BE2C (cell line): ENCODE measurements at places on chromosomes 5 and 9.

DNA sequence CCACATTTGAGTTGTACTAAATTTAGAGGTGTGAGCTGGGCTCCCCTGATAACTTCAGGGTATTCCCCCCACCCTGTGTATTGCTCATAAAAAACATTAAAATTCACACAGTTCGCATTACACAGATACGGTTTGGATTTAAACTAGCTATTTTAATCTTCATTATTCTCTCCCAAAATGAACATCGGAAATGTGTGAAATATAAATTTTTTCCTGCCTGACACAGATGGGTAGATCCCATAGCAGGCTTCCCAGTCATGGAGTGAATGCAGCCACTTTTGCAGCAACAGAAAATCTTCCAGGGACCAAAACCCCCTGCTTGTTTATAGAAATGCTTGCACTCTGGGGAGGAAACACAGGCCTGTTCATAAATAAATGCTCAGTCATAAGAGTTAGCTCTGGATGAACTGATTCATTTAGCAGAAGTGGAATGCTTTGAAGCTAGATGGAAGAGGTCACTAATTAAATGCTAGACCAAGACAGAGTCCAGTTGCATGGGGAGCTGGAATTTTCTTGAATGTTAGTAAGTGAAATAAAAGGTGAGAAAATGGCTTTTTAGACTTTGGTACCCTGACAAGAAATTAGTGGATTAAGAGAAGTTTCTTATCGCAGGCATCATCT, 115.6 kb downstream of the PDE8B start:
- DNase-seq: no peak

- no peak for DNase-seq
Observed at GRCh38 chr5:88746438-88746882, 136.5 kb downstream of the MEF2C start.

GRCh38 chr9:124013309-124014210, 2.0 kb downstream of the LHX2 start:
- DNase-seq: no peak

DNA sequence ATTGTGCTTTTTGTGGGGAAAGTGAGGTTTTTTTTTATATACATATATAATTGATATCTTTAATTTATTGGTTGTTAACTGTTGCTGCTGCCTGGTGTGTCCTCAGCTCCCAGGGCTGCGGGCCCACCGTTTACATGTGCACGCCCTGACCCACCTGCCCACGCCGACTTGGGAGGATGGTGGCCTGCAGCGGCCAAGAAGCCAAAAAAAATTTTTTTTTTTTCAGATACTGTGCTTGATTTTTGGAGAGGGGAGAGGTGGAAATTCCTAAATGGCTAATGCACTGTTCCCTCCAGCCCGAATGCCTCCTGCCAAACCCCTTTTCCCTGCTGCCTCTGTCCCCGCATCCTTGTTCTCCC, 32.0 kb upstream of the HMCN2 start:
- DNase-seq: no peak

DNA sequence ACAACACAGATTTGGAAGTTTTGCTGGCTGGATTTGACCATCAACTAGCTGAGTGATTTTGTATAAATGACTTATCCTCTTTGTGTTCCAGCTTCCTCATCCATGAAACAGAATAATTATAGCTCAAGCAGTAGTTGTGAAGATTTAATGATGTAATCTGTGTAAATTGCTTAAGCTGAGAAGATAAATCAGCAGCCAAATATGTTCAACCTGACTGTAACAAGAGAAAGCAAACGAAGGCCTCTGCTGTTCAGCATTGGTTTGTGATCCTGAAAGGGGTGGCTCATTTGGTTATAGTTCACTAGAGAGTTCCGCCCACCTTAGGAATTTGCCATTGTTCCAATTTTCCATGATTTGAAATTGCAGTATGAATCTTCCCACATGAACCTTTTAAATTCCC, 75.7 kb upstream of the CCDC112 start:
- DNase-seq: no peak

GRCh38 chr9:87259543-87260518, 237.8 kb upstream of the DAPK1 start:
- DNase-seq: no peak

DNA sequence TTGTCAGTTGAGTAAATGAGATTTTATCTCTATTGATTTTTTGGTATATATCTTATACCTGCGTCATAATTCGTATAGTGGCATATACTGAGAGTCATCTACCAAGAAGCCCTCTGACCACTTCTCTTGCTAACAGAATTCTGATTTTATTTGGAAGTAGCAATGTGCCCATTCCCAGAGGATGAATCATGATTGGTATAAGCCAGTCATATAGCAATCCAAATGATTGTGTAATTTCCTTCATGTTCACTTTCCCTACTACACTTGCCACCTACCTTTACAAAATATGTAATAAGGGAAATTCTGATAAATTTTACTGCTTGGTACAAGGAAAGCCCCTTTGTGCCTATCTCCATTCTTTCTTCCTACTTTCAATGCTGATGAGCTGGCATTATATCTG, 16.1 kb upstream of the ZNF462 start:
- no peak for DNase-seq

DNA sequence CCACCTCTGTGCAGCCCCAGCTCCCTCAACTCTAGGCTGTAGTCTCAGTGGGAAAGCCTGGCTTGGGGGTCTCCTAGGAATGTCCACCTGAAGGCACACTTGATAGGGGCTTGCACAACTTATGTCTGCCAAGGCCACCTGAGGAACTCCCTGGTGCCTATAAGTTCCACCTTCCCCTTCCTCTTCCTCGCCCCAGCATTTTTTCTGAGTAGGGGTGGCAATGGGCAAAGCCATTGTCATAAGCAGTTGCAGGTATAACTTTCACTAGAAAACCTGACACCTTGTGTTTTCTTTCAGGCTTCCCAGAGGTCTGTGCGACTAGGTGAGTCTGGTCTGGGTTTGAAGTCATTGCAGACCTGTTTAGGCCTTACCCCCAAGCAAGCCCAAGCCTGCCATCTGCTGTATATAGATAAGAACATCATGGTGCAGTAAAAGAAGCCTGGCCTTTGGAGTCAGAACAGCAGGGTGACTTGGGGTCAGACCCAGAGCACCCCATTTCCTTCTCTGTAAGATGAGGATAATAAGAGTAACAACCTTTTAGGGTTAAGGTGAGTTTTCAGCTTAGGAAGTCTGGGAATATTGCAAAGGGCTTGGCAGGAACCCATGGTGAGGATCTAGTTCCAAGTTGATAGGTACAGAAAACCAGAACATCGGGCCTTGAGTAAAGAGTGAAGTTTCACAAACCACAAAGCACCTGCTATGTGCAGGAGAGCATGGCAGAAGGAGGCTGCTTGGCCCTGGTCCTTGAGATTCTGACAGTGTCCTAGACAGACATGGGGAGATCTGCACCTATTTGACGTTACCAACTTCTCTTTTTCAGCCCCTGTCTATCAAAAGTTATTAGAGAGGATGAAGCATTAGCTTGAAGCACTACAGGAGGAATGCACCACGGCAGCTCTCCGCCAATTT, 33.8 kb downstream of the TGFBI start:
- peak; percentile 40 for DNase-seq

GRCh38 chr9:92966518-92966800, 19.1 kb downstream of the FGD3 start:
- DNase-seq: no peak

- no peak for DNase-seq
Observed at GRCh38 chr5:80713631-80714030, 58.8 kb upstream of the DHFR start.

- DNase-seq: no peak
Observed at GRCh38 chr5:54844905-54845566, 140.4 kb downstream of the ESM1 start.

GRCh38 chr9:117434566-117434965, 19.7 kb upstream of the ASTN2 start:
- no peak for DNase-seq

- no peak for DNase-seq
Observed at GRCh38 chr9:123865226-123866000, 64.5 kb downstream of the DENND1A start.

- no peak for DNase-seq
Observed at GRCh38 chr9:92709240-92709639, 39.3 kb upstream of the IPPK start.

- DNase-seq: no peak
Observed at GRCh38 chr5:171835066-171835465, 49.4 kb downstream of the SMIM23 start.

DNA sequence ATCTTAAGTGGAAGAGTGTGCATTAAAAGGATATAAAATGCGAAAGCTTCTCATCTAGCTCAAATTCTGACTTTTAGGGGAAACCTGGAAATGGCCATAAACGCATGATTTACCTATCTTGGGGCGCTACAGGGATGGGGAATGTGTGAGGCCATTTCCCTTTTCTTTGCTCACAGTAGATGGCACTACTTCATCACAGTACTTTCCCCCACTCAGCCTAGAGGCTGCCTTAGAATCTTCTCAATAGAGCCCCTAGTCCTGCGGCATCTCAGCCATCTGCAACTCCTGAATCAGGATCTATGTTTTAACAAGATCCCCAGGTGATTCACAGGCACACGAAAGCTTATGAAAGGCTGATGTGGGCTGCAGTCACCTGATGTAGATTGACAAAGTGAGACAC, 110.8 kb downstream of the LHFPL2 start:
- DNase-seq: peak; percentile 48

GRCh38 chr9:36292641-36293040, 34.4 kb upstream of the GNE start:
- DNase-seq: no peak

DNA sequence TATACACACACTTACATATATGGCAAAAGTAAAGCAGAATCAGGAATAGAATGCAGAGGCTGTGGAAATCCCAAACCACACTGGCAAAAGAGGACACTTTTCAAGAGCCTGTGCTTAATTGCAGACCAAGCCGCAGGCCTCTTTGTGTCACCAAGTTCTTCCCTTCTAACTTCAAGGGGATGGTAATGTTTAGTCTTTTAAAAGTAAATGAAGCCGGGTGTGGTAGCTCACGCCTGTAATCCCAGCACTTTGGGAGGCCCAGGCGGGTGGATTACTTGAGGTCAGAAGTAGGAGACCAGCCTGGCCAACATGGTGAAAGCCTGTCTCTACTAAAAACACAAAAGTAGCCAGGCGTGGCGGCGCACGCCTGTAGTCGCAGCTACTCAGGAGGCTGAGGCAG, 28.7 kb downstream of the ROR2 start:
- no peak for DNase-seq

DNA sequence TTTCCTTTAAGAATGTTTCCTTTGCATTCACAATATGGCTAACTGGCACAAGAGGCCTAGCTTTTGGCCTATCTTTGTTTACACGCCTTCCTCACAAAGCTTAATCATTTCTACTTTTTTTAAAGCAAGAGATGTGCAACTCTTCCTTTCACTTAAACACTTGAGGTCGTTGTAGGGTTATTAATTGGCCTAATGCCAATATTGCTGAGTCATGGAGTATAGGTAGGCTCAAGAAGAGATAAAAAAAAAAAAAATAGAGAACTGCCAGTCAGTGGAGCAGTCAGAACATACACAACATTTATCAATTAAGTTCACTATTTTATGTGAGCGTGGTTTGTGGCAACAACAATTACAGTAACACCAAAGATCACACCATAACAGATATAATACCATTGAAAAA, 5.9 kb downstream of the FKBP15 start:
- no peak for DNase-seq

DNA sequence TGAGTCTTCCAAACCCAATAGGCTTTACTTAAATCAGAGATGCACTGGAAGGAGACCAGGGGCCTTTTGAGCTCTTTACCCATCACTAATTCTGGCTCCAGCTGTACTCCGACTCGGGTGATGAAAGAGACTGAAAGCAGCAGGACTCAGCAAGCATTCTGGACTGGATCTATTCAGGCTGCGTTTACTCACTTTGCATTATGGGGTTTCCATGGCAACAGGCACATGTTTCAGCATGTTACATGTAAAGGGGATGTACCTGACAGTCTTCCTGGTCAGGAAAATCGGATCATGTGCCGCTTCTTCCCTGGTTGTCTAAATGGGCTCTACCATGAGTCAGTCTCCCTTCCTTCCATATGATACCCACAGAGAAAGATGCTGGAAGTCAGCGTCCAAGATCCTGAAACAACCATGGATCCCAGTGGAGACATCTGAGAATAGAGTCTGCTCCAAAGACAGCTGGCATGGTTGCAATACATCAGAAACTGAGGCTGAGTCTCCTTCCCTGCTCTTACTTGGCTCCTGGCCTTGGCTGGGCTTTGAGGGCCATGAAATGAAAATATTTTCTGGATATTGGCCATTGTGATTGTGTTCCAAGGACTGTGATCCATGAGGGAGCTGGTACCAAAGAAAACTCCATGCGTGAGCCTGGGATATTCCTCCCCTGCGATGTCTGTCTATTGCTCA, 102.5 kb upstream of the TNC start:
- DNase-seq: no peak

- DNase-seq: no peak
Observed at GRCh38 chr5:16559702-16560101, 57.1 kb downstream of the RETREG1 start.

GRCh38 chr5:14134083-14134482, 9.1 kb upstream of the TRIO start:
- DNase-seq: no peak

- DNase-seq: peak; percentile 55
Observed at GRCh38 chr5:172902497-172903472, 56.4 kb upstream of the RPL26L1 start.

DNA sequence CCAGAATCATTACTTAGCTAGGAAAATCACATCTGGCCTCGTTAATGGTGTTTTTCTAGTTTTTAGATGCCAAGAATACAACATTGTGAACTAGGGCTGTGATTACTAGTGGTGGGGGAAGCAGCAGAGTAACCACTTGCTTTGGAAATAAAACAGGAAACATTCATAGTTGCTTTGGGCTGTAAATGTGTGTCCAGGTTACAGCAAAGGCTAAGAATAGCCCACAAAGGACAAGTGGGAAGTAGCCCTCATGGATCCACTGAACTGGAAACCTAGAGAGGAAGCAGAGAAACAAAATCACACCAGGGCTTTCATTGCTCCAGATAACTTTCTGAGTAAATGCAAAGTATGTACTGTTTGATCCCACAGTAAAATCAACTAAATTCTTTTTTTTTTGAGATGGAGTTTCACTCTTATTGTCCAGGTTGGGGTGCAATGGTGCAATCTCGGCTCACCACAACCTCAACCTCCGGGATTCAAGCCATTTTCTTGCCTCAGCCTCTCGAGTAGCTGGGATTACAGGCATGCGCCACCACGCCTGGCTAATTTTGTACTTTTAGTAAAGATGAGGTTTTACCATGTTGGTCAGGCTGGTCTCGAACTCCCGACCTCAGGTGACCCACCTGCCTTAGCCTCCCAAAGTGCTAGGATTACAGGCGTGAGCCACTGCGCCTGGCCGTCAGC, 56.2 kb upstream of the TNFSF15 start:
- DNase-seq: no peak

GRCh38 chr5:140321796-140322195, 18.9 kb upstream of the PFDN1 start:
- DNase-seq: no peak

DNA sequence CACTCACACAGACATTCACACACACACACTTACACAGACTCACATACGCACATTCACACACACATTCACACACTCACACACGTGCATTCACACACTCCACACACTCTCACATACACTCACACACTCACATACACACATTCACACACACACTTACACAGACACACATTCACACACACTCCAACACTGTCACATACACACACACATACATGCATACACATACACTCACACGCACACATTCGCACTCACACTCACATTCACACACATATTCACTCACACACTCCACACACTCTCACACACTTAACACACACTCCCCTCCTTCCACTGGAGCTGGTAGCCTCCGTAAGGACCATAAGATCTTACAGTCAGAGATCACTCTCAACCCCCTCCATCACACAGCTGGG, 26.2 kb downstream of the CAMK2A start:
- no peak for DNase-seq
